ENCODE measurements at places on chromosomes 6 and 20.

DNA sequence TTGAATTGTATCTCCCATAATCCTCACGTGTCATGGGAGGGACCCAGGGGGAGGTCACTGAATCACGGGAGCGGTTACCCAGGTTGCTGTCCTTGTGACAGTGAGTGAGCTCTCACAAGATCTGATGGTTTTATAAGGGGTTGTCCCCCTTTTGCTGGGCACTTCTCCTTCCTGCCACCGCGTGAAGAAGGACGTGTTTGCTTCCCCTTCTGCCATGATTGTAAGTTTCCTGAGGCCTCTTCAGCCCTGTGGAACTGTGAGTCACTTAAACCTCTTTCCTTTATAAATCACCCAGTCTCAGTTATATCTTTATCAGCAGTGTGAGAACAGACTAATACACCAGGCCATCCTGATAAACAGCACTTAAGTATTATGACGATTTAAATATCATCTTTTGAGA lies 9.0 kb upstream of the MRGBP start:
- no peak for DNase-seq

- peak; percentile 71 for DNase-seq
Observed at GRCh38 chr6:27893836-27894807, 18.1 kb downstream of the OR2B2 start.

DNA sequence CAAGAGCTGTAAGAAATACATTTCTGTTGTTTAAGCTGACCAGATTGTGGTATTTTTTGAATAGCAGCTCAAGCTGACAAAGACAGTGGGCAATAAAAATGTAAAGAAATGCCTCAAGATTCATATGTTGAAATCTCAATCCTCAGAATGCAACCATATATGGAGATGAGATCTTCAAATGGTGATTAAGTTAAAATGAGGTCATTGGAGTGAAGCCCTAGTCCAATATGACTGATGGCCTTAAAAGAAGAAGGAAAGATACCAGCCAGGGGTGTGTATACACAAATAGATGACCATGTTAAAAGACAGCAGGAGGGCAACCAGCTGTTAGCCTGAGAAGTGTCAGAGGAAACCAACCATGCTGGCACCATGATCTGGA lies 7.1 kb upstream of the DDO start:
- DNase-seq, result no peak

GRCh38 chr6:45835721-45836437 lies 179.8 kb downstream of the CLIC5 start:
- no peak for DNase-seq

DNA sequence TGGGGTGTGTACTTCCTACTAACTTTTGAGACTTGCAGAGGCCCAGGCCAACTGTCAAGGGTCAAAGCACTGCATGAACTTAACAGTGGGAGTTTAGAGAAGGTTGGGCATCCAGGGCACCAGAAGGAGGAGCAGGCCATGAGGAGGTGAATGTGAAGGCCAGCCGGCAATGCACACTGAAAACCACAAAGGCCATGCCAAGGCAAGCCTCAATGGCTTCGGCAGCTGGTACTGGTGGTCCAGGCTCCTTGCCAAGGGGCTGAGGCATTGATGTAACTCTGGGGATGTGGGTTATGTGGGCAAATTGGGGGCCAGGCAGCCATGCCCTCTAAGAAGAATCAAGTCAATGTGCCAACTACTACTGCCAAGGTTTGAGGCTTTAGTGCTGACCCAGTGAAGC lies 222.4 kb downstream of the UNC5CL start:
- DNase-seq, result no peak

GRCh38 chr20:846894-847278 lies 13.4 kb downstream of the FAM110A start:
- peak; percentile 54 for DNase-seq

GRCh38 chr6:124963416-124963785 lies 1.2 kb downstream of the RNF217 start:
- DNase-seq, result no peak

DNA sequence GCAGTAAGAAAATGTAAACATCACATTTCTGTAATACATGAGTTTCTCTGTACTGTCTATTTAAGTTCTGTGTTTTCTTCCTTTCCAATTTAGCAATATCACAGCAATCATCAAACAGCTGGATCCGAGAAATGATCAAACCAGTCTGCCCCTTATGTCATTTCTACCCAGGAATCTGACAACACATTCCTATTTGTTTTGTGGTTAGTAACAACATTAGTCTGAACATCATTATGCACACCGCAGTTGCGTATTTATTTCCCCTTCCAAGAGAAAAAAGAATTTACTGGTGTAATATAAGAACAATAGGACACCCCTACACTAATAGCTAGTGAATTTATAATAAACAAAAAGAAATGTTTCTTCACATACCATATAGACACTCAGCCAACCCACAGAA lies 179.5 kb downstream of the BTBD9 start:
- no peak for DNase-seq

GRCh38 chr20:4014031-4014474 lies 1.3 kb downstream of the RNF24 start:
- no peak for DNase-seq

DNA sequence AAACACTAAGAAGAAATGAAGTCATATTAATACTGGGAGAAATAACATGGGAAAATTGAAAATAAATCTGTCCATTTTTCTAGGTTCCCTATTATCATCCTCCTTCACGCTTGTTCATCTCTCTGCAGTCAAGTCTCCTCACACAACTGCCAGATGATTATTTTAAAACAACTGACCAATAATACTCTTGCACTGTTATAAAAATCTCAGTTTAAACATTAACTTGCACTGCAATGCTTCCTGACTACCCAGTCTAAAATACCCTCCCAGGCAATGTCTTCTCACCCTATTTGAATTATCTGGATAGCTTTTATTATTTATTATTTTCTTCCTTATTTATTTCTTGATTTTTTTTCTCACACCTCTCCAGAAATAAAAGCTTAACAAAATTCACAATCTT lies 5.7 kb downstream of the EYS start:
- DNase-seq, result no peak

DNA sequence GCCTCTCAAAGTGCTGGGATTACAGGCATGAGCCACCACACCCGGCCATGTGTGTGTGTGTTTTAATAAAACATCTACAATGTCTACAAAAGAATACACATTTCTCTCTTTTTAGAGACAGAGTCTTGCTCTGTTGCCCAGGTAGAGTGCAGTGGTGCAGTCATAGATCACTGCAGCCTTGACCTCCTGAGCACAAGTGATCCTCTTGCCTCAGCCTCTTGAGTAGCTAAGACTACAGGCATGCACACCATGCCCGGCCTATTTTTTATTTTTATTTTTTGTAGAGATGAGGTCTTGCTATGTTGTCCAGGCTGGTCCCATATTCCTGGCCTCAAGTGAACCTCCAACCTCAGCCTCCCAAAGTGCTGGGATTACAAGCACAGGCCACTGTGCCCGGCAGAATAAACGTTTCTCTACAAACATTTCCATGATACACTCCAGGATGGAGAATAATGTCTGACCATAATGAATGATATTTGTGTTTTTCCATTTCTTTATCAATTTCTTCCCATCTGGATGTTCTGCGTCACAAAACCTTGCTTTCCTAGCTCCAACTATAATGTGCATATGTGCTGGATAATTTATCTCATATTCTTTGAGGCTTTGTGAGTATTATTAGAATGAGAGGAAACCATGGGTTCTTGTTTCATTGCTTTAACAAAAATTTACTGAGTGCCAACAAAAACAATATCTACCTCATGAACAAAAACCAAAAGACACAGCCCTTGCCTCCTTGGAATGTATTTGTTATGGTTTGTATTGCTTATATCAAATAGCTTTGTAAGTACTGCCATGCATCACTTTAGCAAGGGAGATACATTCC lies 28.6 kb upstream of the CCN2 start:
- DNase-seq, result no peak

DNA sequence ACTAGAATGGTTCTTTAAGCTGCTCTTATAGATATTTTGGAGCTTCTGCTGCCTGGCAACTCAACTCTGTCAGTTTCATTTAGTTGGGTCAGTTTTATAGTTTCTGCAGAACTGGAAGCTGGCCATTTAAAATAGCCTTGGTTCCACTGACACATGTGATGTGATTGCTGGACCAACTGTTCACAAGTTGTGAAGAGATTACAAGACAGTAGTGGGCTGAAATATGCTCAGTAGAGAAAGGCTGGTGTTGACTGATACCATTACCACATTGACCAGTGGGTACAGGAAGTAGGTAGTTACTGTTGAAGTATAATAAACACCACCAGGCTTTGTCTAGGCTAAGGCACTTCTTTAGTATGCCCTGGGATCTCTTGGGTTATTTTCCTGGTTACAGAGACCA lies 39.0 kb downstream of the BCKDHB start:
- DNase-seq, result no peak

DNA sequence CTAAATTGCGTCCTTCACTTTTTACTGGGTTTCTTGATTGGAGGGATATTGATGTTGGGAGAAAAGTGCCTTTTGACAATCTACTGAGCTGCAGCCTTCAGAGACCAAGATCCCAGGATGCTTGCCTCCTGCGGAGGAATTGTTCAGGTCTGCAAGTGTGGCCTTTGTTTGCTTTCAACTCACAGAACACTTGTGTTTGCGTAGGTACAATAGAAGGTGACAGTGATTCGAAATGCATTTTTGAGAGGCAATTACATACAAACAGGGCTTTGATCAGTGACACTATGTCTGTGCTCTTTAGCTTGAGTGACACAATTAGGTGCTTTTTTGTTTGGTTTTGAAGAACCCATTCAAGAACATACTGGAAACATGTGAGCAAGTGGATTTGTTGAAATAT lies 600.6 kb downstream of the QKI start:
- no peak for DNase-seq

DNA sequence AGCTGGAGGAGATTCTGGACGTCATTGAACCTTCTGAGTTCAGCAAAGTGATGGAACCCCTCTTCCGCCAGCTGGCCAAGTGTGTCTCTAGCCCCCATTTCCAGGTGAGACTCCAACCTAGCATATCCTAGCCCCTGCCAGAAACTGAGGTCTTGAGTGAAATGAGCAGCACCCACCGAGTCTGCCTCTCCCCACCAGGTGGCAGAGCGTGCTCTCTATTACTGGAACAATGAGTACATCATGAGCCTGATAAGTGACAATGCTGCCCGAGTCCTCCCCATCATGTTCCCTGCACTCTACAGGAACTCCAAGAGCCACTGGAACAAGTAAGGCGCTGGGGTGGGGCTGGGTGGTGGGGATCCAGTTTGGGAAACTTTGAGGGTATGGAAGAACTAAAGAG lies 4.6 kb downstream of the MEA1 start:
- DNase-seq, result peak; percentile 49

- DNase-seq, result no peak
Observed at GRCh38 chr6:36273067-36273466, 3.2 kb downstream of the PNPLA1 start.

DNA sequence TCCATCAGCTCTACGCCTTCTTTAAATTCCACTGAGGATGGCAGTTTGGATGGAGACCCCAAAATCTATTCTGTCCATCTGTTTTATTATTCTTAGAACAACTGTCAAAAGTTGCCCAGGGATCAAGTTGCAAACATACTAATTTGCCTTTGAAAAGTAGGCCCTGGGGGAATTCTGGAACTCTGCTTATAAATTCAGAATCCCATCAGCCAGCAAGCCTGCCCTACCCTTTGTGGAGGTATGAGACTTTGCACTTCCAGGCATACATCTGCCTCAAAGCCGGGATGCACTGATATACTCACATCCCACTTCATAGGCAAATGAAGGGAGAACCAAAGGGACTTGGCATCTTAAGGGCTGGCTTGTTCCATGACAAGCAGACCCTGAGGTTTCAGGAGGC lies 93.6 kb downstream of the INSM1 start:
- DNase-seq, result no peak

Measured in activated naive CD4-positive, alpha-beta T cell treated with anti-CD3 and anti-CD28 coated beads, Interleukin-2, amount 50 U/mL, for 16 hours (primary cell).